ENCODE measurements at places on chromosomes 5 and 9.

DNA sequence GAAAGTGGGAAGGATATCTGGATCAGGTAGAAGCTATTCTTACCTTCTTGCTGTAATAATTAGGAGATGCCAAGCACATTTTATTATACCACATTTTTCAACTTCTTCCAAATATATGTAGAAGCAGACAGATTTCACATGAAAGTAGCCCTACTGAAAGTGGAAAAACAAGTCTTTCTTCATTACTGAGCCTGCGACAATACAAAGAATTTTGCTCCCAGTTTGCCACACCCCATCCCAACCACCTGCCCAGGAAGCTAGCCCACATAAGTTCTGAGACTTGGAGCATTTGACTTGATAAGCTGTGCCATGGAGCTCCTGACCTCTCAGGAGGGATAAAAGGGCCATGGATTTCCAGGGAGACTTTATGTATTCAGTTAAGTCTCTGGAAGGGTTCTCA is 249.1 kb upstream of the ADCY2 start:
- no peak for DNase-seq

DNA sequence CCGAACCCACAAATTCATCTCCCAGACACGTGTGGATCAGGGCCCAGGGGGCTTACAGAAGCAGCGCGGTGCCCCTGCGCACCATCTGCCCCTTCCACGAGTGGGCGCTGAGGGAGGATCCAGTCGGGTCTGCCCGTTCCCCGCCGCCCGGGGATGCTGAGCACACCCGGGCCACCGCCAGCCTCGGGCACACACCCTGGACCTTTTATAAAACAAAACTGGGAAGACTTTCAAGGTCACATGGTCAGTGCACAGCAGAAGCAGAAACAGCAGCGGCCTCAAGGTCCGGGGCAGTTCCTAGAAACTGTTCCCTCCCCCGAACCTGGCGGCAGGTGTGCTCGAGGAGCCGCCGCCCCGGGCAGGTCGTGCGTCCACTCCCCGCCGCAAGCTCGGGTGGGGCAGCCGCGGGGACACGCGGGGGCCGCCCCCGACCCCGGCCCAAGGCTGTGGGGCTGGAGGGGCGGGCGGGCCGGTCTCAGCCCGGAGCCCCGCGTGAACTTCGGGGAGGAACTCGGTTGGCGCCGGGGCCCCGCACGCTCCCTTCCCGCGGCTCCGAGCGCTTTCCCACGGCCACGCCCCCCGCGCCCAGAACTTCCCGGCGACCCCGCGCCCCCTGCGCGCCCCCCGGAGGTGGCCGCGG is 633 bp upstream of the PPP1R26 start:
- peak; percentile 50 for DNase-seq

GRCh38 chr5:139692679-139693308 is 44.6 kb downstream of the CXXC5 start:
- no peak for DNase-seq

GRCh38 chr5:42005561-42006153 is 80.6 kb downstream of the FBXO4 start:
- DNase-seq, result peak; percentile 22

DNA sequence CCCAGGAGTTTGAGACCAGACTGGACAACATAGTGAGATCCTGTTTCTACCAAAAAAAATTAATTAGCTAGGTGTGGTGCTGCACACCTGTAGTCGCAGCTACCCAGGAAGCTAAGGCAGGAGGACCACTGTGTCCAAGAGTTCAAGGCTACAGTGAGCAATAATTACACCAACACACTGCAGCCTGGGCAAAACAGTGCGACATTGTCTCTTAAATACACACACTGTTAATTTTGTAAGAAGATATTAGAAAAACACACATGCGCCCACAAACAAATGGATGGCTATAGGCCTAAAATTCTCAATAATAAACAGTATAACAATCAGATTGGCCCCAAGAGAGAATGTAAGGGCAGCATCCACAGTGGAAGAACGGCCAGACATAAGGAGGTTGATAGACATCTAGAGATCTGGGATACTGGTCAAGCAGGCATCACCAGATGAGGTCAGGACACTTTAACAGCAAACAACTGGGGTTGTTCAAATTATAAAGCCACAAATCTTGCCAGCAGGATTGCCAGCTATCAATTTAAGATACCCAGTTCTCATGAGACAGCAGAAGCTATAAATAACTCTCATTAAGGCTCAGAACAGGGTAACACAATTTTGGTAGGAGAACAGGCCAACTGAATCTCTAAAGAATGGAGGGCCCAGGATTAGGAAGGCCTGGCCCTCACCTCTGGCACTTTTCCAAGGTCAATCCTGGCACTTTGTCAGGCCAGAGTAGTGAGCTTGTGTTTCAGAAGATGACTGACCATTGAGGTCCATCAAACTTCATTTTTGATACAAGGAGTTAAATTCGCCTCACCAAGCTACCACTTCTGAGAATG is 29.5 kb downstream of the GOLPH3 start:
- DNase-seq, result no peak

GRCh38 chr9:135914921-135915320 is 7.6 kb upstream of the CAMSAP1 start:
- no peak for DNase-seq
